Sciatic nerve (tissue), 2 donors: ENCODE measurements at places on chromosomes 5 and 9. TPM values are rescaled to one million over a fixed set of nuclear protein-coding genes. Genes with fewer than 3 reads are reported as not detected.

DNA sequence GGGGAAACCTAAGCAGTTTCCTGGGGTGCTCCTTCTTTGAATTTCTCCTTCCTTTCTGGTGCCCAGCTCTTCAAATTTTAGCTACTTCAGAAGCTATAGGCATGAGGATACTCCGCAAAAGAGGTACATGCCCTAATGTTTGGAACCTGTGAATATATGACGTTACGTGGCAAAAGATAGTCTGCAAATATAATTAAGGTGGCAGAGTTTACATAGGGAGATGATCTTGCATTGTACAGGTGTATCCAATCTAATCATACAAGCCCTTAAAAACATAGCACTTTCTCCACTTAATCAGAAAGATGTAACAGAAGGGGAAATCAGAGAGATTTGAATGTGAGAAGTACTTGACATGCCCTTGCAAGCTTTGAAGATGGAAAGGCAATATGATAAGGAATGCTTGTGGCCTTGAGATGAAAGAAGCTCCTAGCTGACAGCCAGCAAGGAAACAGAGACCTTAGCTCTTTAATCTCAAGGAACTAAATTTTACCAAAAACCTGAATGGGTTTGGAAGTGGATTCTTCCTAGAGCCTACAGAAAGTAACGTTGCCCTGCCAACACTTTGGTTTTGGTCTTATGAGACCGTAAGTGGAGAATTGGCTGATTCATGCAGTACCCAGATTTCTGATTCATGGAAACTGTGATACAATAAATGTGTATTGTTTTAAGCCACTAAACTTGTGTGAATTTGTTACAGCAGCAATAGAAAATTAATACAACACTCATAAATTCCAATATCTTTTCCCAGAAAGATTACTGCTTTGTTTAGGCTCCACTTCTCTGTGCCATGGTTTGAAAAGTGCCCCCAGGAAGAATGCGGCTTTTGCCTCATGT lies 268.4 kb downstream of the FAM170A start:
- DNase-seq: no peak

GRCh38 chr5:43967165-43967564 lies 364.2 kb downstream of the NNT start:
- no peak for DNase-seq

GRCh38 chr9:113255438-113255837 lies 19.9 kb downstream of the CDC26 start:
- DNase-seq: no peak

DNA sequence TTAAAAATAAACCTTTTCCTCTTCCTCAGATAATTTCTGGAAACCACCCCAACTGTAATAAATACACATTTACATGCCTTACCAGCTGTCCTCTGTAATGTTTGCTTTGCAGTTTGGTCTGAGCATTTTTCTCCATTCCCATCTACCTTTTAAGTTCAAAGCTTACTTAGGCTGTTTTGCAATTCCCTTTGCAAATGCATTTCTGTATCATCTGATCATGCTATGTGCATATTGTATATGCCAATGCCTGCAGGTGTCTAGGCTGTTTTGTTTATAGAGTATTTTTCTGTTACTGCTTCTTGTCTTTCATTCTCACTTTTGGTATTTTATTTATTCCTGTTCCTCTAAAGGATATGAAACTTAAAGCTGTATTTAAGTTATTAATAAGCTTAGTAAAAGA lies 86.3 kb downstream of the SLC44A1 start:
- DNase-seq: no peak

GRCh38 chr9:124320062-124320973 lies 62.6 kb downstream of the NEK6 start:
- peak; percentile 85 for DNase-seq

DNA sequence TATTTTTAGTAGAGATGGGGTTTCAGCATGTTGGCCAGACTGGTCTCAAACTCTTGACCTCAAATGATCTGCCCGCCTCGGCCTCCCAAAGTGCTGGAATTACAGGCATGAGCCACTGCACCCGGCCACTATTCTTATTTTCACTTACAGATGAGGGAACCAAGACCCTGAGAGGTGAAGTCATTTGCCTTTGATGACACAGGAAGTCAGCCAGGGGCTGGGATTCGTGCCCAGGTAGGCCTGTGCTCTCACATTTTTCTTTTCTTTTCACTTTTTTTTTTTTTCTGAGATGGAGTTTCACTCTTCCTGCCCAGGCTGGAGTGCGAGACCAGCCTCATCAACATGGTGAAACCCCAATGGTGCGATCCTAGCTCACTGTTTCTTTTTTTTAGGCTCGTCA lies 22.2 kb downstream of the ENG start:
- no peak for DNase-seq

DNA sequence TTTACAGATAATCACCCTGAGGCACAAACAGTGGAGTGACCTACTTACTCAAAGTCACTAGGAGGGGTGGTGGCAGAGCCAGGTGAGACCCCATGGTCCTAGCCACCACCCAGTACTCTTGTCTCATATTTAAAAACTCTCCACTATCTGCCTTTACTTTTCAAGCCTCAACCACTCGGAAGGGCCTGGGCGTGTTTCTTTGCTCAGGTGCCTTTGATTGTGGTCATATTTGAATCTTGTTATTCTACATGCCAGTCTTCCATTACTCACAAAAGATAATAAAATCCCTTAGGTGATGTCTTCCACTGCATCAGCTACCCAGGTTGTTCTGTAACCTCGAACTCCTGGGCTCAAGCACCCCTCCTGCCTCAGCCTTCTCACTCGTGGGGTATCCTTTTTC lies 20.7 kb upstream of the TRIM36 start:
- DNase-seq: no peak

DNA sequence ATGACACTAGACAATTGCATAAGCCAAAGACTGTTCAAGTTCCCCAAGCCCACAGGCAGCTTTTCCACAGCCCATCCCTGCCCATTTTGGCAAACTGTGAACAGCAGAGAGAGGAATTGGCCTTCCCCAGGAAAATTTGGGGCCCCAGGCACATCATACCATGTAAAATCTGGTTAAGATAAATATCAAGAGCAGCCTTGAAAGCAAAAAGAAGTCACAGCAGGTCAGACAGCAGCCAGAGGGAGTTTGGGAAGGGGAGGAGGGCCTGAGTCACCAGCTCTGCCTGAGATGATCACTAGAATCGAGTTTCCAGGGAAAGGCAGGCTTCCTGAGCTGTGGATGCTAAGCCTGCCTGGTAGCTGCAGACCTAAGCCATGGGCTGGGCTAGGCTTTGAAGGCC lies 179.2 kb downstream of the RFK start:
- DNase-seq: no peak

DNA sequence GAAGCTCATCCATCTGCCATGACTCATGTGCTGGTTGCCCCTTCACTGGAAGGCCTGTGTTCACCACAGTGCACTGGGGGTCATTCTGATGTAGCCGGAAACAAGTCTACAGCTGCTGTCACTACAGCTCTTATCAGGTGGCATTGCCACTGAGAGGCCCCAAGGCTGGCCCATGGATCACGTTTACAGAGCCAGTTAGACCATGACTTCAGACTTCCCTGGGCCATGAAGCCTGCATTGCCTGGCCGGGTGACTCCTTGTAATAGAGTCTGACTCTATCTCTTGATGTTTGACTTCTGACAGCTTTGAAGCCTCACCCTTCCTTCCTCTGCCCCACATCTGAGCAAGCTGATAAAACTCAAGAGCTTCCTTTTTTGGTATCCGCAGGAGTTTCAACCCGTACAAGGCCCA lies 473.5 kb upstream of the DAP start:
- no peak for DNase-seq

GRCh38 chr9:87606841-87607521 lies 109.3 kb downstream of the DAPK1 start:
- DNase-seq: no peak

GRCh38 chr5:119315516-119315949 lies 40.3 kb upstream of the TNFAIP8 start:
- DNase-seq: no peak

- DNase-seq: no peak
Measured at GRCh38 chr5:68708156-68708841, 385.5 kb upstream of the SLC30A5 start.

- DNase-seq: no peak
Measured at GRCh38 chr5:116478491-116478890, 96.1 kb downstream of the SEMA6A start.

- DNase-seq: no peak
Measured at GRCh38 chr5:15627647-15628046, 127.7 kb downstream of the FBXL7 start.

DNA sequence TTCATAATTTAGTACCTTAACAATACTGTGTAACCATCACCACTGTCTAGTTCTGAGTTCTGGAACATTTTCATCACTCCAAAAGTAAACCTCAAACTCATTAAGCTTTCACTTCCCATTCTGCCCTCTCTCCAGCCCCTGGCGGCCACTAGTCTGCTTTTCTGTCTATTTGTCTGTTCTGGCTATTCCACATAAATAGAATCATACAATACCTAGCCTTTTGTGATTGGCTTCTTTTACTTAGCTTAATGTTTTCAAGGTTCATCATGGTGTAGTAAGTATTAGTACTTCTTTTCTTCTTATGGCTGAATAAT lies 138.7 kb downstream of the RAPGEF6 start:
- DNase-seq: no peak

DNA sequence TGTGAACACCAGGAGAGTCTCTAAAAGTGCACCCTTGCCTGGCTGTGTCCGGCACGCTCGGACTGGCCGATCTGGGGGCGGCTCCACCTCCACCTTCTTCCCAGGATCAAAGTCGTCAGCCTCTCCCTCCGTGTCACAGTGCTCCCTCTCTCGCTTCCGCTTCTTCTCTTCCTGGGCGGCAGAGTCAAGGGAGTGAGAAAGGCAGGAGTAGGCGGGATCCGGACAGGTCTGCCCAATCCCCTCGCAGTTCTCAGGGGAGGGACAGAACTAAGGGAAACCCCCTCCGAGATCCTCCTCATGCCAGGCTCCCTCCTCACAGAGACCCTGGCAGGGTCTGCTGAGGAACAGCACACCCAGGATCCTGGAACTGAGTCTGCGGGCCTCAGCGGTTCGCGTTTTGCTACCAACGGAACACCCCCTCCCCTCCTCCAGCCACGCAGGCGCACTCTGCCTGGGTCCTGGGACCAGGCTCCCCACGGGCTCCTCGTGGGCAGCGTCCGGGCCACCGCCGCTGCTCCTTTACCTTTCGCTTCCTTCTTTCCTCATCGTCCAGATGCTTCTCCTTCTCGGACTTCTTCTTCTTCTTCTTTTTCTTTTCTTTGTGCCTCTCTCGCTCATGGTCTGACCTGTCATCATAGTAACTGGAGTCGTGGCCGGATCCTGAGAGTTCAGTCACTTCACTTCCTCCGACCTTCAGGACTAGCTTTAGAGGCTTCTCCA lies 1.3 kb downstream of the BRD9 start:
- DNase-seq: peak; percentile 58

GRCh38 chr5:145825751-145826180 lies 9.4 kb downstream of the PRELID2 start:
- no peak for DNase-seq

- DNase-seq: no peak
Measured at GRCh38 chr5:169795338-169795737, 158.3 kb downstream of the DOCK2 start.

DNA sequence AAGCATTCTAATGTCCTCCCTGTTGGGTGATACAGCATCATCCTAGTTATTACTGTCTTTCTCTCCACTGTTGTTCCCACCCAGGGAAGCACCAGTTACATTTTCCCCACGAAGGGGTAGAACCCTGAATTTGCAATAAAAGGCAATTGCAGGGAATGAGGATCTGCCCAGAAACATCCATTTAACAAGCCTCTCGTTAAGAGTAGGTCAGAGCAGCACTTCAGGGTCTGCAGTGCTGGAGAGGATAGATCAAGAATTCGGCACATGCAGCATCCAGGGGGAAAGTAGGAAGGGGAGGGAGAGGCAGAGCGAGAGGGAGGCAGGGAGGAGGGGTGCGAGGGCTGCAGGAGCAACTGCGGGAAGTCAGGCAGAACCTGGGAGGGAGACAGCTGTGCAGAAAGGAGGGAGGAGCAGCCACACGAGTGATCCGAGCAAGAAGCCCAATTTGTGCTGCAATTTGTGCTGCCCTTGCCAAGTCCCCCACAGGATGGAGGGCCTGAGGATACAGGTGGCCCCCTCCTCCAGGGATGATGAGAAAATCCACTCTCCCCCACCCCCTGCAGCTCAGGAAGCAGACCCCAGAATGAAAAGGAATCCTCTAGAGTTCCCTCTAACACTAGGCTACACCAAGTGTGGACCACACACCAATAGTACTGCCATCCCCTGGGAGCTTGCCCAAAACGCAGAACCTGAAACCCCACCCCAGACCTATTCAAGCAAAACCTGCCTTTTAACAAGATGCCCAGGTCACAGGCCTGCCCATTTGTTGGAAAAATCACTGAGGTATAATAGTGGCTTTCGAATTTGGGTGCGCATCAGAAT lies 62.2 kb downstream of the EPB41L4B start:
- no peak for DNase-seq

GRCh38 chr5:125603321-125603720 lies 819.9 kb upstream of the GRAMD2B start:
- no peak for DNase-seq

DNA sequence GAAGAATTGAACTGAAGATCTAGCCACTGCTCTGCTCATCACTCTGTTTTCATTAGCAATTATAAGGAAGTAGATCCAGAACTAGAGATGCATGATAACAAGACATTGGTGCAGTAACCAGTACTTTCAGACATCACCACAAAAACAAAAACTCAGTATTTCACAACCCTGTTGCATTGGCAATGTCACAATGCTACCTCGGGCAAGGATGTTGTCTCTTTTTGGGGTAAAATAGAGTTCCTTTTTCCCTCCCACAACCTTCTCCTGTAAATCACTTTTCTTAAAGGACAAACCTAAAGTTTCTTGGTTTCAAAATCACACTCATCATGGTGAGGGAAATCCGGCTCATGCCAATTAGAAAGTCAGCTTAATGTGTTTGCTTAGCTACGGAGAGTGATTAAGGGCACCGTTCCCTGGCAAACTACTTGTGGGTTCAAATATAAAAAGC lies 420.1 kb upstream of the MEF2C start:
- DNase-seq: no peak

- DNase-seq: no peak
Measured at GRCh38 chr5:140106101-140106500, 7.8 kb upstream of the PURA start.

GRCh38 chr5:440401-441201 lies 2.4 kb upstream of the EXOC3 start:
- peak; percentile 48 for DNase-seq

DNA sequence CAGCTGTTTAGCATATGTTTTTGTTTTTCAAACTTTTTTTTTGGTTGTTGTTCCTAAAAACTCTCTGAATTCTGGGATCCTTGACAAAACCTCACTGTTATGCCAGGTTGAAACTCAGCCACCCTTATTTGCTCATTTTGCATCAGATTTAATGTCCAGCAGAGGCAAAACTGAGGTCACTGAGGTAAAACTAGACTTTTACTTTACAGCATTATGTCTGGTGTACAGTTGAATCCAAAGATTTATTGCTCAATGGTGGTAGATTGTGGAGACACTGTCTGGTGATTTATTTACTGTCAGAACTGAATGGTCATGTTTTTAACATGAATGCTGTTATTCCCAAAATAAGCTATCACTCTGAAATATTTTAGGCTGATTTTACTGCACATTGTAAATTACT lies 87.9 kb downstream of the FBXL7 start:
- DNase-seq: no peak

GRCh38 chr9:84339962-84340361 lies 596 bp downstream of the SLC28A3 start:
- DNase-seq: no peak

Gene CDH9
- total RNA-seq: not detected

Gene TMEM141
- total RNA-seq: 37.8 TPM

Gene ACOT12
- total RNA-seq: not detected

Gene LCN10
- 5.5 TPM for total RNA-seq

Gene PCDHB4
- total RNA-seq: 12.2 TPM

Gene WNK2
- 6.6 TPM for total RNA-seq

Gene SIT1
- total RNA-seq: 0.67 TPM

Gene RGS7BP
- 0.67 TPM for total RNA-seq

Gene TBC1D9B
- total RNA-seq: 132 TPM

Gene CANX
- 542 TPM for total RNA-seq

Gene CER1
- not detected for total RNA-seq
